ENCODE measurements at places on chromosomes 16 and 17.

DNA sequence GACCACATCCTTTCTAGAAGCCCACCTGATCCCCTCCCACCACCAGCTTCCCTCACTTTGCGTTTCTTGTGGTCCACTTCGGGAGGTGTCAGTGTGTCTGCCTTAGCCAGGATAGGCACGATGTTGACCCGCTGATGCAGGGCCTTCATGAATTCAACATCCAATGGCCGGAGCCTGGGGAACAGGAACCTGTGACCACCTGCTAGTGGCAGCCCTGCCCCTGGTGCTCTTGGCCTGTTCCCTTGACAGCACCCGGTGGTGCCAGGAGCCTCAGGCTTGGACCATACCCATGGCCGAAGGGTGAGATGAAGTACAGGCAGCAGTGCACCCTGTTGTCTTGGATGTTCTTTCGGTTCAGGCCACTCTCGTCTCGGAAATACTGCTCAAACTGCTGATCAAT lies 7.2 kb upstream of the MTMR4 start:
- no peak for DNase-seq

DNA sequence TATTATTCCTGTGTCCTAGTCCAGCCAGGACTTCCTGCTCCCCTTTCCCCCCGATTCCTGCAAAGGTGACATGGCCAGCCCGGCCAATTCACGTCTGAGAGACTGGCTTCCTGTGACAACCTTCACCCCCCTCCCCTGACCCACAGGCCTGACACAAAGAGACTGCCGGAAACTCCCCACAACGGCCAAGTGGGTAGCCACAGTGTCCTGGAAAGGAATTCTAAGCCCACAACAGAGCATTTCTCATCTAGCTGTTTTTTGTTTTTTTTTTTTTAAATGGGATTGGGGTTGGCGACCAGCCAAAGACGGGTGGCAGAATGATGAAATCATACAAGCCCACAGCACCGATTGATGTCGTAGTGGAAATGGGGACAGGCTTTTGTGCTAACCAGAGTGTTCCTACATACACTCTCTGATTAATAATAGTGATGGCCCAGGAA lies 2.8 kb upstream of the XAF1 start:
- peak; percentile 93 for DNase-seq

- DNase-seq, result no peak
Measured at GRCh38 chr17:46800573-46800972, 17.9 kb downstream of the WNT3 start.

DNA sequence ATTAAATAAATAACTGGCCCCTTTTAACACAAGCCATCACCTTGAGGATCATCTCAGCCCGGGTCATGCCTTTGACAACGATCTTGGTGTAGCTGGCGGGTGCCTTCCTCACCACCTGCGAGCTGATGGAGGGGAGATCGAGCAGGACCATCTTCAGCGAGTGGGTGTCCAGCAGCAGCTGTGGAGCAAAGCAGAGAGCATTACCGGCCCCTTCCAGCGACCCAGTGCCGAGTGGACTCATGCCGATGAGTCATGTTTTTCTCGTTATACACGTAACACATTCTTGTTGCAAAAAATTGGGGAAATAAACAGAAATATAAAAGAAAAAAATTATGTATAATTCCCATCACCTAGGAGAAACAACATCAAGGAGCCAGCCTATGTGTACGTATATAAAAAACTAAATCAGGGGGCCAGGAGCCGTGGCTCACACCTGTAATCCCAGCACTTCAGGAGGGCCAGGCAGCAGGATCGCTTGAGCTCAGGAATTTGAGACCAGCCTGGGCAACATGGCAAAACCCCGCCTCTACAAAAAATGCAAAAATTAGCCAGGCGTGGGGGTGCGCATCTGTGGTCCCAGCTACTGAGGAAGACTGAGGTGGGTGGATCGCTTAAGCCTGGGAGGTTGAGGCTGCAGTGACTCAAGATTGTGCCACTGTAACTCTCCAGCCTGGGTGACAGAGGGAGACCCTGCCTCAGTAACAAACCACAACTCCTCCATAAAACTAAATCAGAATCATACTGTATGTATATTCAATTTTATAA lies 169.1 kb upstream of the RPH3AL start:
- DNase-seq, result no peak

DNA sequence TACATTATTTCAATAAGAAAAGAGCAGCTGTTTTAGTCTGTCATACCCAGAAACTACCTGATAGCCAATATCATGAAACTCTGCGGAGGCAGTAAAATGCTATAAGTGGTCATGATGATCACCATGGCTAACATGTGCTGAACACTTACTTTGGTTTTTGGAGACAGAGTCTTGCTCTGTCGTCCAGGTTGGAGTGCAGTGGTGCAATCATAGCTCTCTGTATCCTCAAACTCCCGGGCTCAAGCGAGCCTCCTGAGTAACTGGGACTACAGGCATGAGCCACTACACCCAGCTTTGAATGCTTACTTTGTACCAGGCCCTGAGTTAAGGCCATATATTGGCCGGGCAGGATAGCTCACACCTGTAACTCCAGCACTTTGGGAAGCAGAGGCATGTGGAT lies 101.2 kb upstream of the DHX40 start:
- no peak for DNase-seq

GRCh38 chr16:83900571-83900970 lies 1.7 kb downstream of the MLYCD start:
- DNase-seq, result no peak

DNA sequence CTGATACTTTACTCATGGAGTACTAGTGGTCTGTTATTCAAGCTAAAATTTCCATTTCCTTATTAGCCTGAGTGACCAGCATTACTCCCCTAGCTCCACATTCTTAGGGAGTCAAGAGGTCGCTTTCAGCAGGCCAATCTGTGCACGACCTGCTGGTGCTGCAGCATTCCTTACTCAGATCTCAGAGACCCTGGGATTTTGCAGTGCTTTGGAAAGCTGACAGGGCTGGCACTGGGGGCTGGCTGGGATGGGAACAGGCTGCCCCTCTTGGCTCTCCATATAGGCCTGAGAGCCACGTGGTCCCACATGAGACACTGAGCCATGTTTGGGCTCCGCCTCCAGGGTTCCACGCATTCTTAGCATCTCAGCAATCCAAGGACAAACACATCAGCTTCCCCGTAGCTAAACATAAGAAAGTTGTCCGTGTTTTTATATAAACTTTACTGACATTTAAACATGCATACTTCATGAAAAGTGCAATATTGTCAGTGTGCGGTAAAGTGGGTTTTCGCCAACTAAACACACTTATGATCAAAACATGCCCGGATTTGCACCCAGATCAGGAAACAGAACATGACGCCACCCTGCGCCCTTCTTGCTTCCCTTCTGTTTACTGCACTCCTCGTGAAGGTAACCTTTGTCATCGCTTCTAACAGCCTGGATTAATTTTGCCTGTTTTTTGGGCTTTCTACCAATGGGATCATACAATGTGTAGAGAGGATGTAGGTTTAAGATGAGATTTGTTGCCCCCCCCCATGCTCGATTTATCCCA lies 254.5 kb upstream of the CACNG5 start:
- DNase-seq, result peak; percentile 87

- no peak for DNase-seq
Measured at GRCh38 chr17:57517632-57518456, 227.3 kb downstream of the CCDC182 start.

GRCh38 chr16:20074099-20074991 lies 655 bp upstream of the GPR139 start:
- no peak for DNase-seq

- DNase-seq, result no peak
Measured at GRCh38 chr16:17970816-17971331, 365.7 kb downstream of the NPIPA8 start.

DNA sequence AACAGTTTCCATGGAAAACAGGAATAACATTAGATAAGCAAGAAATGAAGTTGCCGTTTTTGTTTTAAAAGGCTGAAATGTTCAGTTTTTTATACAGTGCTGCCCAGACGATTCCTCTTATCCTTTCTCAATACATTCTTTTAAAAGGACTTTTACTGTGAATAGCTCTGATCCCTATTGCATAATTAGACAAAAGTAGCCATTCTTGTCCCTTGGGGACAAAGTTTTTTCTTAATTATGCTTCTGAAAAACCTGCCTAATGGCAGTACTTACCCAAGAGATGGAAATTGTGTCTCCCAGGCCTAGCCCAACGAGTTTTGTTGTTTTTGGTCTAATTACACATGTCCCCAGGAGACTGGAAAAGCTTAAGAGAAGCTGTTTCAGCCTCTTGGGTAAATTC lies 27.6 kb downstream of the NXPH3 start:
- no peak for DNase-seq

GRCh38 chr16:28277537-28278388 lies 14.6 kb upstream of the SBK1 start:
- peak; percentile 74 for DNase-seq

DNA sequence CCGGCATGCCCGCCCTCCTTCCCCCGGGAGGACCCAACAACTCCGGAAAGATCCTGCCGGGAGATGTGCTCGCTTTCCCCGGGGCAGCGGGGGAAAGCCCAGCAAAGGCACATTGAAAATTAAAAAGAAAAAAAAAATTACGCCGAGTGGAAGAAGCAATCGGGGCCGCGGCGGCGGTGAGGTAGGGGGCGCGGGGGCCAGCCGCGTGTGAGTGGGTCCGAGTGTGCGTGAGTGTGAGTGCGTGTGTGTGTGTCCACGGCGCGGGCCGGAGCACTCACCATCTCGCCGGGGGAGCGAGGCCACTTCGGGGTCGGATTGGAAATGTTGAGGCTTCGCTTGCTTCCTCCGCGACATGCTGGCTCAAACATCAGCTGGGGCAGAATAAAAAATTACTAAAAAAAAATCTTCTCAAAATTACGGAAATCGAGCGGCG lies at the start of gene SALL1:
TSS of gene SALL1 (minus strand) at position 383 of the 433 bp plus-strand sequence. CDS start at position 354, 29 bp downstream.
- peak; percentile 24 for DNase-seq

DNA sequence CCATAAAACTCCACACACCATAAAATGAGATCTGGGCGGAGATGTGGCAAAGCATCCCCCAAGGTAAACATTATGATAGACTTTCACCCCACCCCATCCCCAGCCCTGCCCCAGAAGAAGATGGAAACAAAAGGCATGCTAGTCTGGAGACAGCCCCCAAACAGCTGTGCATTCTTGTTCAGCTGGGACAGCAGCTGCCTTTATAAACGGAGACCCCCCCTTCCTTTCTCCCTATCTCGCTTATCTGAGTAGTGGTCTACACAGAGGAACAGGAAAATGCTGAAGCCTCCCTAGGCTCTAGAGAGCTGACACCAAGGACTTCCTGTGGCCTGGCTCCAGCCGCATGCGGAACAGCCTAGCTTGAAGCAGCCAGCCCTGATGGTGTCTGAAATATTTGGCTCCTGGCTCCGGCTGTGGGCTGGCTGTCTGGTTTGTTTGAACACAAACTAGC lies 190.3 kb upstream of the ANKFN1 start:
- no peak for DNase-seq

- no peak for DNase-seq
Measured at GRCh38 chr17:32112416-32112815, 29.9 kb upstream of the RHOT1 start.

GRCh38 chr16:50275428-50276325 lies 9.3 kb downstream of the ADCY7 start:
- DNase-seq, result no peak

DNA sequence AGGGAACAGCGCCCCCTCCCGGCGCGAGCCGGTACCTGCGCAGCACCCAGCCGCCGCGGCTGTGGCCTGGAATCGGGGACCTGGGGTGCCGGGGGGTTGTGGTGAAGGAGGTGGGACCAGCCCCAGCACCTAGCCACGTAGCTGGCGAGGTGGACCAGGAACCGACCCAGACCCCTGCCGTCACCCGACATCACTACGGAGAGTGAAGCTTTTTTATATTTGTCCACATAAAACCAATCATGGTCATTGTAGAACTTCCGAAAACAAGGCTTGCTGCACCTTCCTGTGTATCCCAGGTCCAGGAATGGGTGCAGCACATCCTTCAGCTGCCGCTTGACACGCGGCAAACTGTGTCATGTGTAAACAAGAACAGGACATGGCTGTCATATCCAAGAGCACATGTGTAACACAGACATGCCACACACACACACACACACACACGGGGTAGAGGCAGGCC lies 1.3 kb downstream of the HBQ1 start:
- no peak for DNase-seq

DNA sequence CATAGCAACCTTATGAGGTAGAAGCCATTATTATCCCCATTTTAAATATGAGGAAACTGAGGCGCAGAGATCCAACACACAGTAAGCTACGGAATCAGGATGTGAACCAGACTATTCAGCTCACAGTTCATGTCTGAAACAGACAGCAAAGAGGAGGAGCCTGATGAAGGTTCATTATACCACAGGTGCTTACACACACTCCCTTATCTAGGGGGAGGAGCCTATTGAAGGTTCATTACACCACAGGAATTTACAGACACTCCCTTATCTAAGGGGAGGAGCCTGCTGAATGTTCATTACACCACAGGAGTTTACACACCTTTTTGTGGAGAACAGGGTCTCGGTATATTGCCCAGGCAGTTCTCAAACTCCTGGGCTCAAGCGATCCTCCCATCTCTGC lies 21.9 kb downstream of the C16orf95 start:
- peak; percentile 8 for DNase-seq

DNA sequence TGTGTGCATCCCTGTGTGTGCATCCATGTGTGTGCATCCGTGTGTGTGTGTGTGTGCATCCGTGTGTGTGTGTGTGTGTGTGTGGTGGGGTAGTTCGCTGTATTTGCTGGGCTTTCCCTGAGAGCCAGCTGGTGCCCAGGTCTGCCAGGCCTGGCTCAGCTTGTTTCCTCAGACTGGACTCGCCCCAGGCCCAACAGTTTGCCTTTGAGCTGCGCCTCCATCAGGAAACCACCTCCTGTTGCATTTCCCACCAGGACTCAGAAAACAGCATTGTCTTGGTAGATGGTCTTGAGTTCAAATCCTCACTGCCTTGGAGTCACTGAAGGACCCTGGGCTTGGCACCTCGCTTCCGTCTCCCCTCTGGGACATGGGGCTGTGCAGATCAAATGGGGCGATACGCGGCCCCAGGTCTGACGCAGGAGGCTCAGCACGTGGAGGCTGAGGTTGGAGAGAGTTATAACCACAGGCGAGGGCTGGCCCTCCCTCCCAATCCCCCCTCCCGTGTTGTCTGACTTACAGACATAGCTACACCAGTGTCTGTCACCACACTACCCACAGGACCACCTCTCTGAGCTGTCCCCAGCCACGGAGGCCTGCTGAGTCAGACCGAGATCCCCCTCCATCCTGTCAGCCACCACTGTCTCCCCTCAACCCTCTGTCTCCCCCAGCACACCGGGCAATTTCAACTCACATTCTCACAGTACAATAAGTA lies 4.7 kb downstream of the ITGAE start:
- DNase-seq, result no peak
